ENCODE measurements at places on chromosomes 12 and 14.

DNA sequence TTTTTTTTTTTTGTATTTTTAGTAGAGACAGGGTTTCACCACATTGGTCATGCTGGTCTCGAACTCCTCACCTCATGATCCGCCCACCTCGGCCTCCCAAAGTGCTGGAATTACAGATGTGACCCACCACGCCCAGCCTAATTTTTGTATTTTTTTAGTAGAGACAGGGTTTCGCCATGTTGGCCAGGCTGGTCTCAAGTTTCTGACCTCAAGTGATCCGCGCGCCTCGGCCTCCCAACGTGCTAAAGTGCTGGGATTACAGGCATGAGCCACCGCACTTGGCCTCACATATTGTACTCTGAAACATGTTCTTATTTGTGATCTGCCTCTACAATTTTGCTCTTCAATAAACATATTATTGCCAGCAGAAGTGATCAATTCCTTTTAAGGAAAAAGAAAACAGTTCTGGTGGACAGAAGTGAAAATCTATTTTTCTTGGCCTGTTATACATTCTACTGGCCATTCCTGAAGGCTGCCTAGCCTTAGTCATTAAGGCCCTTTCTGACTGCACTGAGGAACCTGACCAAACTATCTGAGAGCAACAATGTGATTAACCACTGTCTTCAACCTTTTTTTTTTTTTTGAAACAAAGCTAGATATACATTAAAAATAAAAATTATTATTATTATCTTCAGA lies 36.1 kb downstream of the SNX6 start:
- peak; percentile 61 for DNase-seq

GRCh38 chr12:20695232-20695631 lies at the start of gene SLCO1C1:
SLCO1C1 (plus strand) TSS chr12:20695332; CDS start chr12:20699577, 4,245 bp downstream.
- DNase-seq = no peak

DNA sequence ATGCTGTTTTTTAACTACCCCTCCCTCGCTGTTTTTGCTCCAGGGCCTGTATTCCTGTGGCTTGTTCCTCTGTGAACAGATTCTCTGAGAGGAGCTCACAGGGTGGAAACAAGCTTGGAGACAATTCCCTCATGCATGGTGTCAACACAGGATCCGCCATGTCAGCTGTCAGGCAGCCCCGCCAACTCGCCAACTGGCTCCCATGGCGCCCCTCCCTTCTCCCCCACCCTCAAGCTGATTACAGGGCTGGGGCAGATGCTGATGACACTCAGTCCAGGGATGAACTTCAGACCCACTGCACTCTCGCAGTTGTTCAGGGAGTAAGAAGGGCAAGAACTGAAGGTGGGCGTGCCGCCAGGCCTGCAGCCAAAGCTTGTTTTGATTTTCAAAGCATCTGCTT lies 229.9 kb downstream of the NTF3 start:
- DNase-seq = no peak

DNA sequence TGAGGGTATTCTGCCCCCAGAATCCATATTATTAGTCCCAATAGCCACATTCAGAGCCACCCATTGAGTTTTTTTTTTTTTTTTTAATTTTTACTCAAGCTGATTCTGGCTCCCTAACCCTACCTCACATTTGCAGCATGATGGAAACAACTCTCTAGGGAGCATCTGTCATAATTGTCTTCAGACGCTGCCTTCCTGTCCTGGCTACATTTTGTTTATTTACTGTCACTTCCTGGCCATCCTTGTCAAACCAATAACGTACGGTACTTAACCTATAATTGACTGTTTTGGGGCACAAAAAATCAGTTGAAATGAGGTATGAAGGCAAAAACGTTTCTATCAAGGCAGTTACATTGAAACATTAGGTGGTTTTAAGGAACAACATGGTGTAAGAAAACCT lies 2.1 kb downstream of the GLIPR1 start:
- no peak for DNase-seq

DNA sequence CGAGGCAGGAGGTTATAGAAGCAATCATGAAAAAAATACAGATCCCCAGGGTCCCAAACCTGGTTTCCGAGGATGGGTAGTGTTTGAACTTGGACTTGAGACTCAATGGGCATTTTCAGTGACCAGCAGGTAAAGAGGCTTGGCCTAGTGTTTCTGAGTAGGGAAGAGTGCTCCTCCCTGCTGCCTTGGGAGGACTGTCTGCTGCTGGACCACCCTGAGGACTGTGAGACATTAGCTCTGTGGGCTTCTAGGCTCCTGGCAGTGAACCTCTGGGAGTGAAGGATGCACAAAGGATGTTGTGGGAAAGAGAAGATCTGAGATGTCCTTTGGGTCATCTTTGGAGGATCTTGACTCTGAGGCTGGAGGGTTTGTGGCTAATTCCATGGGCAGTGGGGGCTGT lies 30.5 kb downstream of the ANKRD9 start:
- no peak for DNase-seq

GRCh38 chr12:50686406-50686805 lies 77.5 kb upstream of the ATF1 start:
- DNase-seq = no peak

GRCh38 chr12:45587877-45588533 lies 141.5 kb upstream of the ARID2 start:
- no peak for DNase-seq

- DNase-seq = no peak
These were observed 659.5 kb downstream of the TMEM121 start for GRCh38 chr14:106185837-106186233.

DNA sequence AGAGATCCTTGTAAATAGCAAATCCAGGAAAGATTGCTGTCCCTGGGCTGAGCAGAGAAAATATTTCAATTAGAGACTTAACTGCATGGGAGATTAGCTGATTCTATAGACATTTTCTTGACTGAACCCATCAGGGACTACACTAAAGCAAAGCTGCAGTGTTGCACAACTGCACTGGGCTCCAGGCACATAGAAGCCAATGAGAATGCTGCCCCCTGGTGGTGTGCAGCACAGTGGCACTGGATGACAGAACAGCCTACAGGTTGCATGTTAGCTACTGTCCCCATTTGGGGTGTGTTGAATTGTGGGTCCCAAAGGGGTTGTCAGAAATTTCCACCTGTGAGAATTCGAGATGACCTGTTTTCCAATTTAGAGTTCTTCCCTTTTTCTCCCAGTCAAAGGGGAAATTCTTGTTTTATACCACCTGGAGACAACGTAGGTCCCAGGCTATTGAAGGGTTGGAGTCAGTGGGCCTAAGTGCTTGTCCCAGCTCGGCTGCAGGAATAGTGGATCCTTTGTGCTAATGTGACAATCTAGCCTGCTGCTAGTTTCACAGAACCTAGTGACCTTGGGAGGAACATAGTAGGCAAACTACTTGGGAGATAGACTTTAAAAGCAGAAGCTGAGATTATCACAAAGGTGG lies 114.7 kb downstream of the SLC8A3 start:
- DNase-seq = peak; percentile 42

GRCh38 chr12:85530456-85530855 lies 250.4 kb downstream of the ALX1 start:
- DNase-seq = no peak

DNA sequence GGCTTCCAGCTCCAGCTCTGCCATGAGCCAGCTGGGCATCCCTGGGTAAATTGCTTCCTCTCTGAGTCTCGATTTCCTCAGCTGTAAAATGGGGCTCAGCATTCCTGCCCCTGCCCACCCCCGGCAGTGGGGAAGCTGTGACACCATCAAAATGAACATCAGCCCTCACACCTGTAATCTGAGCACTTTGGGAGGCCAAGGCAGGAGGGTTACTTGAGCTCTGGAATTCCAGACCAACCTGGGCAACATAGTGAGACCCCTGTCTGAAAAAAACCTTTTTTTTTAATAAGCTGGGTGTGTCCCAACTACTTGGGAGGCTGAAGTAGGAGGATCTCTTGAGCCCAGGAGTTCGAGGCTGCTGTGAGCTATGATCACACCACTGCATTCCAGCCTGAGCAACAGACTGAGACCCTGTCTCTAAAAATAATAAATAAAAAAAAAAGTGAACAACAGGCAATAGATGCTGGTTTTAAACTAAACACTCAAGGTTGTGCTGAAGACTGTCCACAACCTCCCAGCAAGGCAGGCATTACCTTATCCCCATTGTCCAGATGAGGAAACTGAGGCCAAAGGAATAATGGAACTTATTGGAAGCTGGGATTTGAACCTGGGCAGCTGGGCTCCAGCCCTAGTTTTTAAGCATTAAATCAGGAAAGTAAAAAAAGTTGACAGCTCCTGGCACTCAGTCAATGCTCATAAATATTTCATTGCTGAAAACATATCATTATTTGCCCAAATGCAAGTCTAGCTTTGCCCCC lies 4.3 kb downstream of the TRPV4 start:
- no peak for DNase-seq

DNA sequence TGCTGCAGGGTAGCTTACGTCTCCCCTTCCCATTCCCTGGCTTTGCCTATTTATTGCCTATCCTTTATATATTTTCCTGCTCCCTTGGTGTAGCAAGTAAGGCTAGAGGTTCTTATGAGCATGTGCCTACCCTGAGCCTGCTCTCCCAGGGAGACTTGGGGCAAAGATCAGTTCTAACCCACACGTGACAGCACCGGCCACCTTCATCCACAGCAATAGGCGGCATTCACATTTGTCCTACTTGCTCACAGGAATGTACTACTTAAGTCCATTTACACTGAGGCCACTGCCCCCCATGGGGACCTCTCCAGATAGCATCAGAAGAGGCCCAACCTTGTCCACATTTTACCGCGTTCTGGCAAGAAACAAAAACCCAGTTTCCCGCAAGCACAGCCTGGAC lies 8.7 kb downstream of the GPR68 start:
- no peak for DNase-seq

- no peak for DNase-seq
These were observed 49.1 kb downstream of the CYP46A1 start for GRCh38 chr14:99733211-99733539.

- DNase-seq = no peak
These were observed 51.3 kb downstream of the JAG2 start for GRCh38 chr14:105117257-105117646.

GRCh38 chr12:113040722-113041171 lies 15.8 kb upstream of the DTX1 start:
- peak; percentile 28 for DNase-seq

- no peak for DNase-seq
These were observed 11.6 kb downstream of the TIMELESS start for GRCh38 chr12:56437430-56438176.

GRCh38 chr12:91639327-91639726 lies 456.7 kb upstream of the DCN start:
- DNase-seq = no peak

DNA sequence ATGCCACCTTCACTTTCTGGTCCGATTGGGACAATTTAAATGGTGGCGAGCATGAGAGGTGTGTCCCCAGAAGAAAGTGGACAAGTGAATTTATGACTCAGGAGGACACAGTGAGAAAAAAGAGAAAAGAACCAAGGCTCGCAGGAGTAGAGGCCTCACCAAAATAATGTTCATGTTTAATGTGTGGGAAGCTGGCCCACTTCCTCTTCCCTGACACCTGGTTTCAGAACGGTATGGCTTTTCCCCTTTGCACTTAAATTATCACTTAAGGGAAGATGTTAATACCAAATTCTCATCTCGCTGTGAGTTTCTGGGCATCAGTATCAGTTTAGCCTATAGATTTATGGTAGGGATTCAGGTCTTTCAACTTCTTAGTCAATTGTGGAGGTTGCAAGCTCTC lies 226.4 kb downstream of the GLT1D1 start:
- DNase-seq = no peak

DNA sequence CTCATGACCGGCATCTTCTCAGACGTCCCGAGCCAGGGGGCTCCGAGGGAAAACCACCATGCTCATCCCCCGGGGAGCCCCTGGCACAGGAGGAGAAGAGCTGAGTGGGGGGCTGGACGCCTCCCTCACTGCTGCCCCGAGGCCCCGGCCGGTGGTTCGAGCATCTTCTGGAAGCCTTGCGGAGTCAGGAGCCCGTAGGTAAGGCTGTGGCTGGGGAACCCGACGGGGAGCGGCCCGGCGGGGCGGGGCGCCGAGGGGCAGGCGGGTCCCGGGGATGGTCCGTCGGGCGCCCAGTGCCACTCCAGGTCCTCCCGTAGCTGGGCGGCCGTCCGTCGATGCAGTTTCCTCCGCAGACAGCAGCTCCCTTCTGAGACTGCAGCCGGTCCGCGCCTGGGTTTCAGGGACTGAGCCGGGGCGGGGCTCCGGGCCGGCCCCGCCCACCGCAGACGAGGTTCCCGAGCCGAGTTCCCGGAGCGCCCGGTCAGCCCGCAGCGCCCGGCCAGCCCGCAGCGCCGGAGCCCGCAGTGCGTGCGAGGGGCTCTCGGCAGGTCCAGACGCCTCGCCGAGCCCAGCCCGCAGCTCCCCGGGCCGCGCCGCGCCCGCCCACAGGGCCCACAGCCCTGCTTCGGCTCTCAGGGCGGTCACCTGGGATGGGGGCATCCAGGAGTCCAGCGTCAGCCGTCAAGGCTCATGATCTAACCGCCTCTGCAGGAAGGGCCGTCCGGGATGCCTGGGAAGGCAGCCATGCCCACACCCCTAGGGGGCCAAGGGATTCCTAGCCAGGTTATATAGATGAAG lies at the start of gene PGF:
PGF (minus strand) TSS at position 369 of the 798 bp plus-strand sequence; CDS start at position 14, 355 bp downstream.
- peak; percentile 42 for DNase-seq

DNA sequence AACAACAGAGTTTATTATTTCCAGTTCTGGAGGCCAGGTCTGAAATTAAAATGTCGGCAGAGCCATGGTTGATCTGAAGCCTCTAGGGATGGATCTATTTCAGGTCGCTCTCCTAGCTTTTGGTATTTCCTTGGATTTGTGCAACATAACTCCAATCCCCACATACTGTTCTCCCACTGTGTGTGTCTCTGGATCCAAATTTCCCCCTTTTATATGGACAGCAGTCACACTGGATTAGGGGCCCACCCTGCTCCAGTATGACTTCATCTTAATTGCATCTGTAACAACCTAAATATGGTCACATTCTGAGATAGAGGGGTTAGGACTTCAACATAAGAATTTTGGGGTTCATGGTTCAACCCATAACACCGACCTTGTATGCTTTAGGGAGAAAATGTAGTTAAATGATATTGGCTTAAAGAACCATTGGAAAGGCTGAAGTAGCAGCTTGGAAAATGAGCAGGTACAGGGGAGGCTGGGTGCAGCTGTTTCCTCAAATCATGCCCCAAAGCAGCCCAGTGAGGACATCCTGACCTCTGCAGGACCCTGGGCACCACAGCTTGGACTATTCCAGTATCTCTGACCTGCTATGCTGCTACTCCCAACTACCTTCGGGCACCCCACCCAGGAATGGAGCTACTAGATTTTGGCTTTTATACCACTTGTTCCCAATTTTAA lies 13.9 kb upstream of the MDM2 start:
- DNase-seq = no peak

GRCh38 chr12:124464062-124464461 lies 103.3 kb downstream of the NCOR2 start:
- no peak for DNase-seq

DNA sequence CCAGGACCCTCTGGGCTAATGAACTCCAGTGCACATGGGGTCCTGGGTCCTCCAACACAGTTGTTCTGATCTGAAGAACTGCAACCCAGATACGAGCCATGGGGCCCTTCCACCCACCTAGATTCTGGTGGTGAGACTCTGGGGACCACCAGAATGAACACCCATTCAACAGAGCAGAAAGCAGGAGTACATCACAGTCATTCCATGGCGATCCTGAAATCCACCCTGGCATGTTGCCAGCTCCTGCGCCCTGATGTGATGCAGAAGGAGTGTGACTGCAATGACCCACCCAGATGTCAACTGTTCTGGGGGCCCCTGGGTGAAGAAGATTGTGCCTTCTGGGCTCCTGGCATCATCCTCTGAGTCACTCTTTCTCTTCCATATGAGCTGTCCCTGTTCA lies 211.6 kb downstream of the KIF26A start:
- no peak for DNase-seq

All from fibroblast of skin of abdomen (primary cell).